Esophagus muscularis mucosa (tissue), 4 donors: ENCODE measurements at places on chromosomes 3 and 15. TPM values are rescaled to one million over a fixed set of nuclear protein-coding genes. Genes with fewer than 3 reads are reported as not detected.
A peak's percentile ranks its signal among the peaks of the same experiment; 100 is the strongest.

The PCLAF gene
- total RNA-seq, result not detected

DNA sequence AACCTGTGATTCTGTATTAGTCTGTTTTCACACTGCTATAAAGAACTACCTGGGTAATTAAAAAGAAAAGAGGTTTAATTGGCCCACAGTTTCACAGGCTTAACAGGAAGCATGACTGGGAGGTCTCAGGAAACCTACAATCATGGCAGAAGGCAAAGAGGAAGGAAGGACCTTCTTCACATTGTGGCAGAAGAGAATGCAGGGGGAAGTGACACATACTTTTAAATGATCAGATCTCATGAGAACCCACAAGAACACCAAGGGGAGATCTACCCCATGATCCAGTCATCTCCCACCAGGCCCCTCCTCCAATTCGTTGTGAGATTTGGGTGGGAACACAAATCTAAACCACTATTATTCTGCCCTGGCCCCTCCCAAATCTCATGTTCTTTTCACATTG lies 6.1 kb downstream of the ZKSCAN7 start:
- no peak for DNase-seq
- H3K36me3 ChIP-seq, result peaks cover 25% of the 10 kb centered on the region
- H3K27me3 ChIP-seq, result no peaks in the 10 kb centered on the region

DNA sequence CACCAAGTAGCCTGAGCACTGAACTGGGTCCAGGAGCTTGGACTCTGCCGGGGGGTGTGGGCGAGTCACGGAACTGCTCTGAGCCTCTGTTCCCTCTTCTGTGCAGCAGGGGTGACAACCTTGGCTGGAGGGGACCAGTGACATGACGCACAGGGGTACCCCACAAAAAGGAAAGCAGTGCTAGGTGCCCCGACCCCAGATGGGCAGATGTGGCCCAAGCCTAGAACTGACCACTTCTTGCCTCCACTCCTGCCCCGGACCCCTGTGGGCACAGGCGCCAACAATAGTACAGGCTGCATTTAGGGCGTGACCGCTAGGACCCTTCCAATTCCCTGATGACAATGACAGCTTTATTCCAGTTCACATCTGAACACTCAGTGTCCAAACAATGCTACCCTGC lies 255.9 kb upstream of the LYSMD4 start:
- H3K27me3 ChIP-seq, result no peaks in the 10 kb centered on the region
- no peak overlapping the region for H3K27ac ChIP-seq
- peaks cover 9% of the 10 kb centered on the region for H3K36me3 ChIP-seq
- H3K4me1 ChIP-seq, result no peaks in the 10 kb centered on the region
- H3K4me3 ChIP-seq, result no peak overlapping the region

DNA sequence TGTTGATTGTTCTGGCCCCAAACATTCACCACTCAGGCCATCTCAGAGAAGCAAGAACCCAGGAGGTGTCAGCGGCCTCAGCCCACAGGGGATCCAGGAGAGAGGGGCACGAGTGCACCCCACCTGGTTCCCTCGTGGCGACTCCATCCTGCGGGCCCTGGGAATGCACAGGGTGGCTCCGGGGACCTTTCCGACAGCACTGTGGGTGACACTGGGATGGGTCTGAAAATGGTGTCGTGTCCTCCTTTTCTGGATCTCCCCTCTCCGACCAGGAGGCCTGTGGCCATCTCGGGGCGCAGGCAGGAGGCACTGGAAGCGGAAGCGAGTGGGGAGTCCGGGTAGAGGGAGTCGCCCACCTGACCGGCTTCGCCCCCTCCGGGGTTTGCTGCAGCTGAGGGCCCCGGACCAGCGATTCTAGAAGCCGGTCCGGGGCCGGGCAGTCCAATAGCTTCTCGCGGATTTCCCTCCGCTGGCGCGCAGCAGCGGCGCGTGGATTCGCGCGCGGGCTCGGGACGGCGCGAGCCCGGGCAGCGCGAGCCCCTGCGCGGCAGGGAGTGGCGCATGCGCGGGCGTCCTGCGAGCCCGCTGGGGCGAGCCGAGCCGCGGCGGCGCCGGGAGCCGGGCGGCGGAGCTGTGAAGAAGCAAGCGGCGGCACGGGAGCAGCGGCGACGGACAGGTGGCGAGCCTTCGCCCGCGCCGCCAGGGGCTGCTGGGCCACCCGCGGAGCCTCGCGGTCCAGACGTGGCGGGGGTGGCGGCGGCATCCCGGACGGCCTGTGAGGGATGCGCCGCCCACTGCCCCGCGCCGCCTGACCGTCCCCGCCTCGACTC lies at the start of gene DOCK3:
DOCK3 (plus strand) TSS at position 579 of the 830 bp plus-strand sequence. CDS start 337 bp downstream, outside the sequence.
- H3K27me3 ChIP-seq, result peaks cover 33% of the 10 kb centered on the region
- peak within 1 kb of the TSS; percentile 63 for H3K4me3 ChIP-seq
- DNase-seq, result peak; percentile 68
- peak within 1 kb of the TSS; percentile 76 for H3K27ac ChIP-seq

- peaks cover 52% of the 10 kb centered on the region for H3K4me1 ChIP-seq
- no peaks in the 10 kb centered on the region for H3K36me3 ChIP-seq
- H3K27me3 ChIP-seq, result no peaks in the 10 kb centered on the region
- no peak overlapping the region for H3K27ac ChIP-seq
- no peak overlapping the region for H3K4me3 ChIP-seq
- DNase-seq, result no peak
Measured at GRCh38 chr3:42849017-42849416, 26.7 kb downstream of the CYP8B1 start.

DNA sequence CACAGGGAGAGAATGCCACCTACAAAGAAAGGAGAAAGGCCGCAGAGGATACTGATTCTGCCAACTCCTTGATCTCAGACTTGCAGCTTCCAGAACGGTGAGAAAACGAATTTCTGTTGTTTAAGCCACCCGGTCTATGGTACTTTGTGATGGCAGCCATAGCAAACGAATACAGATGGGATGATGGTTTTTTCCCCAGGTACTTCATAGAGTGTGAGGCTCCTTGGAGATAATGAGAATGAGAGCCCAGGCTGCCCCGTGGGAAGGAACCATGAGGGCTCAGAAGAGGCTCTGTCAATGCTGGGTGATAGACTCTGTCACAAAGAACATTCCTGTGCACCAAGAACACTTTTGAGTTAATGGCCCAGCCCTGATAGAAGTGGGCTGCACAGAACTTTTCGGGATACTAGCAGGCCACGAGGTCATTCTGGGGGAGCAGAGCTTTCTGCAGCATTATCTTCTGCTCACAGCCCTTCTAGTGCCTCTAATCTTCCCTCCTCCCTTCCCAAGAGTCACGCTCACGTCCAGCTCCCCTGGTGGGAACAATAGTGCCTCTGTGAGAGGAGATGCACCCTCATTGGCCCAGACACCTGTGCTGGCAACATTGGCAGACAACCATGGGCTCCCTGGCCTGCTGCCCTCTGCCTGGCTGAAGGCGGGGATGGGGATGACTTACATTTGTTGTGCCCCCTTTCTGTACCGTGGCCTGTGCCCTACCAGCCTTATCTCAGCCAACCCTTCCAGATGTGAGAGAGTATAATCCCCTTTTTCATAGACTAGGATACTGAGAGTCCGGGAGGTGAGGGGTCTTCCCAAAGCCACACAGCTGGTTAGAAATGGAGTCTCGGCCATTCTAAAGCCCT lies 5.2 kb upstream of the RLBP1 start:
- no peaks in the 10 kb centered on the region for H3K36me3 ChIP-seq
- H3K4me1 ChIP-seq, result no peaks in the 10 kb centered on the region
- H3K27ac ChIP-seq, result no peak overlapping the region
- DNase-seq, result peak; percentile 78
- H3K4me3 ChIP-seq, result no peak overlapping the region
- no peaks in the 10 kb centered on the region for H3K27me3 ChIP-seq

DNA sequence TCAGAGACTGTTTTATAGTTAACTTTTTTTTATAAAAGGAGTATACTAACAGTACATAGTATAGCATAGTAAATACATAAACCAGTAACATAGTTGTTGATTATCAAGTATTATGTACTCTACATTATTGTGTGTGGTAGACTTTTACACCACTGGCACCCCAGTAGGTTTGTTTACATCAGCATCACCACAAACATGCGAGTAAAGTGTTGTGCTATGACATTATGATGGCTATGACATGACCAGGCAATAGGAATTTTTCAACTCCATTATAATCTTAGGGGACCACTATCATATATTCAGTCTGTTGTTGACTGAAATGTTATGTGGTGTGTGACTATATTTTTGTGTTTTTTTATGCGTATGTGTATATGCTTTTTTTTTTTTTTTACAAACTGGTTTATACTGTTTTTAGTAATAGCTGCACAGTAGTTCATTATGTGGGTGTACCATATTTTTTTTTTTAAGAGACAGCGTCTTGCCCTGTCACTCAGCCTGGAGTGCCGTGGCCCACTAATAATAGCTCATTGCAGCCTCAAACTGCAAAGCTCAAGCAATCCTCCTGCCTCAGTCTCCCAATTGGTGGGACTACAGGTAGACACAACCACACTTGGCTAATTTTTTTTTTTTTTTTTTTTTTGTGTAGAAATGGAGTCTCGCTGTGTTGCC lies 1.9 kb downstream of the CAPN7 start:
- H3K36me3 ChIP-seq, result peaks cover 25% of the 10 kb centered on the region
- DNase-seq, result no peak
- H3K4me3 ChIP-seq, result peak overlapping the region; percentile 87
- peaks cover 54% of the 10 kb centered on the region for H3K4me1 ChIP-seq
- no peaks in the 10 kb centered on the region for H3K27me3 ChIP-seq

The PRICKLE2 gene
- total RNA-seq, result 99.9 TPM

The TRANK1 gene
- total RNA-seq, result 9.6 TPM

- H3K4me3 ChIP-seq, result no peak overlapping the region
- H3K27ac ChIP-seq, result no peak overlapping the region
- DNase-seq, result no peak
- H3K27me3 ChIP-seq, result no peaks in the 10 kb centered on the region
- peaks cover 10% of the 10 kb centered on the region for H3K4me1 ChIP-seq
Measured at GRCh38 chr15:71079208-71080044, 35.8 kb upstream of the THSD4 start.

DNA sequence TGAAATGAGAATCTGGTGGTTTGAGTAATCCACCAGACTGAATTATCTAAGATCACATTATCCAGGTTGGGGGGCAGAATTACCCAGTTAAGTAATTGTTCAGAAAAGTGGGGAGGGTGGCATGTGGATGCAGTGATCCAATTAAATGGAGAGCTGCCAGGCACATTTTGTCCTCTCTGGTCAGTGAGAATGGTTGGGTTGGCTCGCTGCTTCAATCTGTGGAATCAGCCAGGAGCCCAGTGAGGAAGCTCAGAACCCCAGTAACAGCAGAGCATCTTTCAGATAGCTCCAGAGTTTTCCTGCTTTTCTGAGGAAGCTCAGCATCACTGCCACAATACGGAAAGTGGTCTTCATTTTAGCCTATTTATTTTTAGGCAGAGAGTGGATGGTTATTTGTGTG lies 6.4 kb upstream of the EXOG start:
- no peaks in the 10 kb centered on the region for H3K4me1 ChIP-seq
- H3K27ac ChIP-seq, result no peak overlapping the region
- no peak overlapping the region for H3K4me3 ChIP-seq
- no peak for DNase-seq
- H3K36me3 ChIP-seq, result peaks cover 5% of the 10 kb centered on the region

- H3K27me3 ChIP-seq, result no peaks in the 10 kb centered on the region
- H3K4me3 ChIP-seq, result no peak overlapping the region
- H3K36me3 ChIP-seq, result no peaks in the 10 kb centered on the region
- no peaks in the 10 kb centered on the region for H3K4me1 ChIP-seq
- no peak for DNase-seq
Measured at GRCh38 chr15:99547517-99547916, 18.3 kb upstream of the MEF2A start.

DNA sequence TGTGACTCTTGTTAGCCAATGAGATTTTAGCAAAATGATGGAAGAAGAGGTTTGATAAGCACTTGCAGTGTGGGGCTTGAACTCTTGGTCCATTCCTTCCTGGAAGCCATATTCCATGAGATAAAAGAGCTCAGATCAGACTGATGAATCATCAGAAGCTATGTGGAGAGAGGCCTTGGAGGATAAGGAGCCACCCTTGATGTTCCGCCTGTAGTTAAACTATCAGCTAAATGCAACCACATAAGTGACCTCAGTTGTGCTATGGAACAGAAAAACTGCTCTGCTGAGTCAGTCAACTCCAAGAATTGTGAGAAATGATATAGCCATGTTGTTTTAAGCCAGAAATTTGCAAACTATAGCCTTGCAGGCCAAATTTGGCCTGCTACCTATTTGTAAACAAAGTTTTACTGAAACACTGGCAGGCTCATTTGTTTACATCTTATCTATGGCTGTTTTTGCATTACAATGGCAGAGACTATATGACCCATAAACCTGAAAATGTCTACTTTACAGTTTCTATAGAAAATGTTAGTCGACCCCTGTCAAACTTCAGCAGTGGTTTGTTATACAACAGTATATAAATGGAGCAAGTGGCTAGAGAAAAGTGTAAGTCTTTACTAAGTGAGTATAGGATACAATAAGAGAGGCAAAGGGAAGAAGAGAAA lies 27.6 kb upstream of the GAP43 start:
- H3K4me1 ChIP-seq, result no peaks in the 10 kb centered on the region
- no peaks in the 10 kb centered on the region for H3K36me3 ChIP-seq
- no peaks in the 10 kb centered on the region for H3K27me3 ChIP-seq
- H3K4me3 ChIP-seq, result no peak overlapping the region

The IFRD2 gene
- total RNA-seq, result 97.5 TPM

DNA sequence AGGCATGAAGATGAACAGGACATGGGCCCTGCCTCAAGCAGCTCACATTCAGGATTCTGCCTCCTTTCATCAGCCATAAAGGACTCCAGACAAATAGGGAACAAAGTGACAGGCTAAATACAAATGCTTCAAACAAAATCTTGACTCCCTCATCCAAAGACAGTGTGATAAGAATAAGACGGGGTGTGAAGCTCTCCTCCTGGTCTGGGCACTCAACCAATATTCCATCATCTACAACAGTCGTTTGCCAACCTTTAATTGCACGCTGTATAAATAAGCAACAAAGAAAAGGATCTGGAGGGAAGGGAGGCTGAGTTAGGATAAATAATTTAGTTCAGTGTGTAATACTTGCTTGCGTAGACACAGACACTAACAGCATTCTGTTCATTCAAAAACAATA lies 5.4 kb downstream of the CCDC54 start:
- H3K27ac ChIP-seq, result no peak overlapping the region
- H3K36me3 ChIP-seq, result no peaks in the 10 kb centered on the region
- H3K4me1 ChIP-seq, result peaks cover 12% of the 10 kb centered on the region
- no peak for DNase-seq
- H3K27me3 ChIP-seq, result no peaks in the 10 kb centered on the region
- H3K4me3 ChIP-seq, result no peak overlapping the region
